ENCODE measurements at places on chromosomes 5 and 9.
A peak's percentile ranks its signal among the peaks of the same experiment; 100 is the strongest.

DNA sequence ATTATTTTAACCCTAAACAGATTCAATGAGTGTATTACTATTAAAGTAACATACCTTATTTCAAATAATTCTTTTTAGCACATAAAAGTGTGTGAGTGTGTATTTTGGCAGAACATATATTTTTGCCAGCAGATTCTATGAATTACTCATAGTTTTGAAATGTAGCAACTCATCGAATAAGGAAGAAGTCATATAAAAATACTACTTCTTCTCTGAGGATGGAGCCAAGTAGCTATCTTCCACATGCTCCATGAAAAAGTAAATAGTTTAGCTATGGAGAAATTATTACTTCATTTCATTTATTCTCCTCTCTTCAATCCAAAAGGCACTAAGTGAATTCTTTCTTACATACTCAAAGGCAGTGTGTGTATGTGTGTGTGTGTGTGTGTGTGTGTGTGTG, 1090.4 kb upstream of the CDH6 start:
- DNase-seq, result no peak

DNA sequence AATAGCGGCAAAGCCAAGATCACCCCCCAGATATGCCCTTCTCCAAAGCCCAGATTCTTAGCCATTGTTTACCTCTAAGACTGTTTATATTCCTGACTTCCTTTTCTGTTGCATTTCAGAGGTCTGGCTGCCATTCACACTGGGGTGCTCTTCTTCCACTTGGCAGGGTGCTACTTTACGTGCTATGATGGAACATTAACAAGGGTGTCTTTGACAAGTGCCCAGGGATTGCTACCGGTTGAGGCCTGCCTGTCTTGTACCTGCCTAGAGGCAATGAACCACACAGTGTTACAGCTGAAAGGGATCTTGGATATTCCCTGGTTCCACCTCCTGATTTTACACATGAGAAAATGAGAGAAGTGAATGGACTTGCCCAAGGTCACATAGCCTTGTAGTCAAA, 352.1 kb upstream of the KIF2A start:
- no peak for DNase-seq

GRCh38 chr5:55634866-55635265, 77.3 kb downstream of the SLC38A9 start:
- DNase-seq, result no peak

- DNase-seq, result no peak
These were observed 115.6 kb downstream of the TRPM6 start for GRCh38 chr9:74772121-74772520.

DNA sequence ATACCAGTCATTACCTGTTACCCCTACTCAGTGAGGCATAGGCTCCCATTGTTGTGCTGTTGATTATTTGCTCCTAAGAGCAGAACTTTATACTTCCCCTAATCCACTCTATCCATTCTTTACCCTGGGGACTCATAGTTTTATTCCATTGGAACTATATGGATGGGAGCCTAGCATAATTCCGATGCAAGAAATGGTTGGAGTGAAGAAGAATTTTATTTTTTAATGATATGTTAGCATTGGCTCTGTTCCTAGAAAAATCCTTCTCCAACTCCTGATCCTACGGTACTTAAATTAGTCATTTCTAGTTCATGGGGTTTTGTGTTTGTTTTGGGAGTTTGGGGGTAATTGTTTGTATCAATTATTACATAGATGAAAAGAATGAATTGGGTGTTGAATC, 191.5 kb downstream of the GOLPH3 start:
- DNase-seq, result no peak

DNA sequence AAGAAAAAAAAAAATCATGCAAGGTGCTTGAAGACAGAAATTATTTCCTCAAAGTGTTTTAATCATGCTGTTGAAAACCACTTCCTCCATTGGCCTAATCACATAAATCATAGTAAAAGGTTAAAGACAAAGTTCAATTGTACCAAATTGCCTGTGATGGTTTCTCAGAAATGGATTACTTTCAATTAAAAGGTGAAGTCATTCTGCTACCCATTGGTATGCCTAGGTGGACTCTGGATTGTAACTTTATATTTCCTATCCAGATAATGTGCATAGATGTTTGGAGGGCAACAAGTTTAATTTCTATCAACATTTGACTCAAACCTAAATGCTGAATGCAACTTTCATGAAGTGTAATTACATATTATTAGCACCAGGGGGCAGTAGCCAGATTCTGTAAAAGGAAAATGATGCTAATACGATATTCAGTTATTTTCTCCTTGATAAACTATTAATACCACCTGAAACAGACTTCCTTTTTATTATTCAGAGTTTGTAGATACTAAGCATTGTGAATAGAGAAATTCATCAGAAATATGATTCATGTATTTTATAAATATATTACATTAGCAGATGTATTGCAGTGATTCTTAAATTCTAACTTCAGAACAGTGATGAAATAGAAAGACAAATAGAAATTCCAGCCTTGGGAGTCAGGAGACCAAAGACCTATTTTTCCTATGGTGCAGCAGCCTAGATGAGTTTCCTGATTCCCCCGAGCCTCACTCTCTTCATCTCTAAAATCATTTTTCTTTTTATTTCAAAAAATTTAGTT, 148.2 kb downstream of the CAAP1 start:
- no peak for DNase-seq

- no peak for DNase-seq
These were observed 5.5 kb upstream of the SPATA6L start for GRCh38 chr9:4671737-4672136.

- no peak for DNase-seq
These were observed 20.1 kb downstream of the DOCK2 start for GRCh38 chr5:169657127-169657526.

- no peak for DNase-seq
These were observed 14.0 kb upstream of the CHD1 start for GRCh38 chr5:98942847-98943246.

DNA sequence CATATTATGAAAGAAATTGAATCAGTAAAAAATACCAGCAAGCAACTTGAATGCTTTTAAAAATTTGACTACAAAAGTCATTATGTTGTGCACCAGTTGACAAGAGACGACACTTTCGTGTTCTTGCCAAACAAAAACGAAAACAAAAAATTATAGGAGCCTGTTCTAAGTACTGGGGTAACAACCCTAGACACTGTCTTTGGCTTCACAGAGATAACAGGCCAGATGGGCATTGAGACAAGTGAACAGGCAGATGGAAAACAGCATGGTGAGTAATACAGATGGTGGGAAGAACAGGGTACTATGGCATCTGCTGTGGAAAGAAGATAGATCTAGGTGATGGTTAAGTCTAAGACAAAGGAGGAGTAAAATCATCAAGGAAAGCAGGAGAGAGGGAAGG, 99.0 kb downstream of the CDH12 start:
- no peak for DNase-seq

GRCh38 chr5:62190173-62190572, 115.8 kb upstream of the KIF2A start:
- DNase-seq, result no peak

DNA sequence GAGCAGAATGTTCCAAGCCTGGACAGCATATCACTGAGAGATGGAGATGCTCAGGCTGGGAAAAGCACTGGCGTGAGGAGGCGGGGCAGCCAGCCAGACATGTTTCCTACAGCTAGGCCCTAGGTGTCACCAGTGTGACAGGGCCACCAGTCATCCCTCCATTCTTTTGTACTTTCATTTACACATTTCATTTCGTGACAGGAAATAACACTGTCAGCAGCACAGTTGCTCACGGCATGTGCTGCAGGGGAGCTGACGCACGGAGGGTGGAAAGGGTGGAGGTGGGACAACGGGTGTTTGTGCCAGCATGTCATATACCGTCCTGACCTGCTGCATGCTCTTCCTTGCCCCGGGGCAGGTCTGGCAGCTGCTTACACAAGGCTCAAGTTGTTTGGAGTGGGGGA, 14.8 kb upstream of the CEMIP2 start:
- DNase-seq, result no peak

DNA sequence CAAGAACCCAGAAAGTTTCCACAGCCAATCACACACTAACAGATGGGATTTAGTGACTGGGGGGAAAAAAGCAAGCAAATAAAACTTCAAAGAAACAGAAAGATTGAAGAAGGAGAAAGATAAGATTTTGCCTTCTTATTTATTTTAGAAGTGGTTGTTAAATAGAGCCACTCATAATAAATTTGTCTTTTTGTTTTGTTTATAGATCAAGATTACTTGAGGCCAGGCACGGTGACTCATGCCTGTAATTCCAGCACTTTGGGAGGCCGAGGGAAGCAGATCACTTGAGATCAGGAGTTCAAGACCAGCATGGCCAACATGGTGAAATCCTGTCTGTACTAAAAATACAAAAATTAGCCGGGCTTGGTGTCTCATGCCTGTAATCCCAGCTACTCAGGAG, 94.9 kb upstream of the RANBP3L start:
- DNase-seq, result no peak

GRCh38 chr9:134775081-134775951, 105.3 kb upstream of the FCN2 start:
- no peak for DNase-seq

- DNase-seq, result peak; percentile 48
These were observed 129.3 kb upstream of the SLC44A1 start for GRCh38 chr9:105114964-105115728.

- DNase-seq, result no peak
These were observed 67.4 kb upstream of the ZNF618 start for GRCh38 chr9:113808391-113809358.

- DNase-seq, result no peak
These were observed 53.2 kb downstream of the GOLM1 start for GRCh38 chr9:86046071-86046636.

DNA sequence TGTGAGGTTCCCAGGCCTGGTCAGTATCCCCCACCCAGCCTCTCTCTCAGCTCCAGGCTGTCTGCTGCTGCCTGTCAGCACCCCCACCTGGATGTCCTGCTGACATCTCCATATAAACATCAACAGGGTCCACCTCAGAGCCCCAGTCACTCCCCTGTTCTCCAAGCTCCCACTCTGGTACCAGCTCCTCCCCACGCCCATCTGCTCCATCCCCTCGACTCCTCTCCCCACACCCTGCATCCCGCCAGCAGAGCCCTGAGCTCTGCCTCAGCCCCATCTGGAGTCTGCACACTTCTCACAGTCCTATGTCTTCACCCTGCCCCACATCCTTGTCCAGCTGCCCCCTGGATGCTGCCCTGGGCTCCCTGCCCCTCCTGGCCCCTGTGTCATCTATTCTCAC, 67.7 kb upstream of the LRRTM2 start:
- DNase-seq, result no peak

DNA sequence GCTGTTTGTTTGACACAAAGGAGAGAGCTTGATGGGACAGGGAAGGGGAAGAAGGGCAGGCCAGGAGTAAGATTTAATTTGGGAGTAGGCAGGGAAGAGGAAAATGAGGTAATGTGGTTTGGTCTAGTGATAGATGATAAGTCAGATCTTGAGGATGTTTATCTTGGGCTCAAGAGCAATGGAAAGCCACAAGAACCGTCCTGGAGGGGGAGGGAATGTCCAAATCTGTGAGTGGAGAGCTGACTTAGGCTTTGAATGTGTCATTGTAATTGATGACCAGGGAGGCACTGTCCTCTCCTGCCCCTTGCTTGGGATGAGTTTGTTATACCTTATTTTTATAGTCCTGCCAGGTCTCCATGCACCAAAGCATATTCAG, 37.5 kb downstream of the MAMDC2 start:
- DNase-seq, result no peak

- DNase-seq, result no peak
These were observed 68.9 kb downstream of the CSF2 start for GRCh38 chr5:132142459-132142858.

- DNase-seq, result no peak
These were observed 49.9 kb upstream of the ERBIN start for GRCh38 chr5:65876496-65876895.

DNA sequence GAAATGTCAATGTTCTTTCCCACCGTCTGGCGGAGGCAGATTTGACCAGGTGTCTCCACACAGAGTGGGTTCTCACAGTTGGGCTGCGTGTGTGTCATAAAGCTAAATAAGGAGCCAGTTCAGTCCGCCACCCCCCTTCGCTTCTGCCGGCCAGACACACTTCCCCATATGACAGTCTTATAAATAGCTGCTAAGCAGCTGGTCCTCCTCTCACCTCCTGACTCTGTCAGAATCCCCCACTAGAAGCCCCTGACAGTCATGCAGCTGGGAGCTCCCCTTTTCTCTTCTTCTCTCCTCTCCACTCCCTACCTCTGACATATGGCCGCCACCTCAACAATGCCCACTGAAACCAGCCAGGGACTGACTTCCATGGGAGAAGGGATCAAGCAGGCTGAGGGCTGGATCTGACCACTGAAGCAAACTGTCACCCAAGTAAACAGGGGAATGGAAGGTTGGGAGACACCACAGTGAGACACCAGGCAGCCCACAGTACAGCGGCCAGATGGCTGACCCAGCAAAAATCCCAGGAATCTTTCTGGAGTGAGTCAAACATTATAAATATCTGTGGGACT, 141.9 kb upstream of the EFNA5 start:
- DNase-seq, result no peak

DNA sequence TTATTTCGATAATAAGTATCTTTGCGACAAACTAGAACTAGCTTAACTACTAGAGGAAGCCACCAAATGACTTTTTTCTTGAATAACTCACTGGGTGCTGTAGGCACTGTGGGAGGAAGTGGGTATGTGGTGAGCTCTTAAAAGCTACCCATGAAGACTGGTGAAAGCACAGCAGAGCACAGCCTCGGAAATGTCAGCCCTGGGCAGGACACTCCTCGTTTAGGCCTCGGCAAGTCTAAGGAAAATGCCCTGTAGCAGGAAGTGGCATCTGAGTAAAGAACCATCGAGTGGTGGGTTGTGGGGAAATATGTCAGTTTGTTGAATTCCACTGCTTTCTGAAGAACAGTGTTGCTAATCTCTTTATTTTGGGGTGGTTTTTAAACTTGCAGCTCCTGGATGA, 44.0 kb upstream of the NCS1 start:
- DNase-seq, result peak; percentile 78

DNA sequence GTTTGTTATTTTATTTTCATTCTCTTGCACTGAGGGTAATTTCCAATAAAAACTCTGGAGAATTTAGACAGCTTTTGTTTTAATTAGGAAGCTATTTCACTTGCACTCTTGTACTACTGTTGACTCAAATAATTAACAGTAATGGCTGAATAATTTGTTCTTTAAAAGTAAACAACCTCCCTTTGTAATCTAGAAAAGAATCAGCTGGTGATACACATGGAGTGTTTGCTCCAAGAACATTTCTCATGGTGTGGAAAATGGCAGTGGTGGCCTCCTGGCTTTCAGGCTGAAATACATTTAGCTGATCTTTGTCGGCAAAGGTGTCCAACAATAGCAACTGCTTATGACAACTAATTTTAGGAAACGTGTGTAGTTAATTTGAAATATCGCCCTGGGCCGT, 129.4 kb downstream of the C9orf152 start:
- DNase-seq, result no peak

DNA sequence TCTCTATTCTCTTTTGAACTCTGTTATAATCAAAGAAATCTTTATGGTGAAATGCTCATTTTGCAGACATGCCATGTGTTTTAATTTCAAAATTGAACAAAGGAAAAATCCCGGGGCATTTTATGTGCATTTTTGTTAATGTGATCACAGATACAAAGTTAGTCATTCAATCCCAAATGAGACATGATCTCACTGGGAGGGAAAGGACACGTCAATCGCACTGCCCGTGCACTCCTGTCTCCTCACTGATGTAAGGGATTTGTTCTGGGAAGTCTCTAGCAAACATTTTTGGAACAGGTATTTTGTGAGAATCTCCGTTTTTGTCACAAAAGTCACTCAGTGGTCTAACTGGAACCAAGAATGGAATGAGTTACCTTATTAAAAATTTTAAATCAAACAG, 97.9 kb upstream of the RANBP6 start:
- no peak for DNase-seq

All from bone marrow (tissue), 2 donors.